ENCODE measurements at places on chromosomes 7 and 10.
A peak's percentile ranks its signal among the peaks of the same experiment; 100 is the strongest.

DNA sequence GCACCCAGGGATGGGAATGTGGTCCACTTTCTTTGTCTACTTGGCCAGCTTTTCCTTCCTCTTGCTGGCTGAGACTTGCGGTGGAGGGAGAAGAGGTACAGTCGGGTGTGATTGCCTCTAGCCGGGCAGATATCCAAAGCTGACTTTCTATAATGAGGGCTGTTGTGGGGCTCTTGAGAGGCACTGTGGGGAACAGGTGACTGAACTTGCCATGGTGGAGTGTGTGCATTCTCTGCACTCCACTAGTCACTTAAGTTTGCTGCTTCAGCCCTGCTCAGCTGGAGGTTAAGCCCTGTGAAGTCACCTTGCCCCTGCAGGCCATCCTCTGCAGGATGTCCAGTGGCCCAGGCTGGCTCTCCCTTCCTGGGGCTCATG, 116.6 kb downstream of the AOAH start:
- ATAC-seq: no peak

- peak; percentile 36 for ATAC-seq
Measured at GRCh38 chr7:148503900-148504487, 86.6 kb upstream of the C7orf33 start.

DNA sequence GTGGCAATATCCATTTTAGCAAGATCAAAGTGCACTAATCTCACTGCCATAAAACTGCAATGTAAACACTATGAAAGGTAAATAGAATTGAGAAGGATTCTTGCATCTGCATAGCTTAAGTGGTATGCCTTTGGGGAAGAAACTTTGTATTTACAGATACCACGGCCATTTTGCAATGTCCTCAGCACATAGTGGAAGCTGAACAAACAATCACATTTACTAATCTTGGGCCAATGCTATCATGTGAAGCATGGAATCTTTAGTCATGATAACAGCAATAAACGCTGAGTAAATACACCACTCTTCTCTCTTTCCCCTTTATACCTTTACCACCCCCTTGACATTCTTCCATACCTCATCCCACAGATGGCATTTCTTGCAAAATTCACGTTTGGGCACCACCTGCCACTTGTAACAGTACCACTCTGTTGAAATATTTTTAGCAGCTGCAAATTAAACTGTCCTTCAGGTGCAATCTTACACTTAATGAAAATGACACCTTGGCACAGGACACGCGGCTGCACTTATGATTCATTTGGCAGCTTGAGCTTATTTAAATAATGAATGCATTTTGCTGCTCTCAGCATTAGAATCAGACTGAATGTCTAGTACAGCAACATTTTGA, 171.8 kb downstream of the SEMA3A start:
- no peak for ATAC-seq

GRCh38 chr7:13800694-13801448, 188.6 kb downstream of the ETV1 start:
- ATAC-seq: peak; percentile 82

Data from SK-N-SH treated with all-trans-retinoic acid at 6 μM for 48 hours (cell line).